ENCODE measurements at places on chromosomes 5 and 9. TPM values are rescaled to one million over a fixed set of nuclear protein-coding genes. Genes with fewer than 3 reads are reported as not detected.

- DNase-seq = no peak
Observed at GRCh38 chr5:38518341-38518740, 38.1 kb downstream of the LIFR start.

DNA sequence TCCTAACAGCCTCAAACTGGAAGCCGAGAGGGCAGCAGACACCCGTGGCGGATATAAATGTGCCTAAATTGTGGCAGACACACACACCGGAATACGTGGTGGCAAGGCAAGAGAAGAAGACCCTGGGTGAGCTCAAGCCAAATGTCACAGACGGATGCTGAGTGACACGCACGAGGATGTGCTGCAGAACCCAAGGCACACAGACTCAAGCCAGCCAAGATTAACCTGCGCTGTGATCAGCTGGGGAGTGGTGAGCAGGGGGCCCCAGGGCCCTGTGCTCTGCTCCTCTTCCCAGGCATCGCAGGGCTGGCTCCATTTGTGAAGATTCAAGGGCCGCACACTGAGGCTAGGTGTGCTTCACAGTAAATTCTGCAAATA is 16.4 kb downstream of the SEMA4D start:
- no peak for DNase-seq

TRPM6 gene
- total RNA-seq = 0.29 TPM

- DNase-seq = no peak
Observed at GRCh38 chr5:156922207-156922792, 40.7 kb downstream of the TIMD4 start.

GMCL2 gene
- total RNA-seq = not detected

P4HA2 gene
- 47.5 TPM for total RNA-seq

FAM221B gene
- total RNA-seq = not detected

GRCh38 chr9:77751341-77752091 is 103.4 kb upstream of the GNA14 start:
- peak; percentile 37 for DNase-seq

TPM2 gene
- 1,716 TPM for total RNA-seq

- no peak for DNase-seq
Observed at GRCh38 chr5:141701360-141702119, 19.5 kb upstream of the ARAP3 start.

- DNase-seq = no peak
Observed at GRCh38 chr5:74952406-74952805, 86.2 kb upstream of the FAM169A start.

GRCh38 chr5:157602505-157602904 is 26.9 kb upstream of the ADAM19 start:
- no peak for DNase-seq
